Dermis blood vessel endothelial cell (primary cell): ENCODE measurements at places on chromosomes 1 and 21. TPM values are rescaled to one million over a fixed set of nuclear protein-coding genes. Genes with fewer than 3 reads are reported as not detected.

Gene PTGS2
- total RNA-seq, result 15.0 and 17.2 TPM in 2 replicates

- no peak for DNase-seq
Measured at GRCh38 chr21:41444703-41445464, 18.8 kb downstream of the MX1 start.

Gene RXFP4
- 0.19 TPM in 1 of 2 replicates, not detected in the other for total RNA-seq

GRCh38 chr1:47696737-47697441 is 259.0 kb downstream of the FOXD2 start:
- DNase-seq, result peak; percentile 21

Gene MROH7
- 0.17 TPM in 1 of 2 replicates, not detected in the other for total RNA-seq

GRCh38 chr1:107018445-107018844 is 38.0 kb upstream of the PRMT6 start:
- DNase-seq, result no peak

- DNase-seq, result no peak
Measured at GRCh38 chr1:185823467-185823866, 89.3 kb downstream of the HMCN1 start.

Gene PIK3CD
- 4.1 and 4.5 TPM in 2 replicates for total RNA-seq

DNA sequence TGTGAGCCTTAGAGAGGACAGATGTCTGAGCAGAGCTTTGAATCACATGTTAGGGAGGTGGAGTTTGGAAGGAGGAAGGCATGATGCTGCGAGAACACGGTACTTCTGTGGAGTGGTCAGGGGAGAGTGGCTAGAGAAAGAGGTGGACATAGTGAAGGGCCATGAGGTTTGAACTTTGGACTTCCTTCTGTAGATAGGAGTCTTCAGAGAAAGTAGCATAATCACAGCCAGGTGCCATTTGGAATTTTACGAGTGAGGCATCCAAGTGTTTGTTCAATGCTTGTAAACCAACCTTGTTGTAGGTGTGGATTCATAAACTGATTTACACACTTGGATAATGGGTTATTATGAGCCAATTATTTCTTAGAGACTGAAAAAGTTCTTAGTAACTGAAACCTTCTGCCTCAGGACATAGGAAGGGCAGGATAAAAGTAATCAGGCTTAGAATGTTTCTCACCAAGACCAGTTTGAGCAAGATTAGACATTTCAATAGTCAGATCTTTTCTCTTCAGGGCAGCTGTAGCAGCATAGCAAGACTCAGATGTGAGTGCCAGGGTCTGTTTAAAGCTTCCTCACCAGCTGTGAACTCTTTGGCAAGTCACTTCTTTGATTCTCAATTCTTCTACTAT is 83.5 kb upstream of the HMCN1 start:
- DNase-seq, result no peak

- DNase-seq, result no peak
Measured at GRCh38 chr1:82836973-82837680, 1036.4 kb downstream of the ADGRL2 start.

- peak; percentile 20 for DNase-seq
Measured at GRCh38 chr1:162631546-162632191, 595 bp upstream of the DDR2 start.

DNA sequence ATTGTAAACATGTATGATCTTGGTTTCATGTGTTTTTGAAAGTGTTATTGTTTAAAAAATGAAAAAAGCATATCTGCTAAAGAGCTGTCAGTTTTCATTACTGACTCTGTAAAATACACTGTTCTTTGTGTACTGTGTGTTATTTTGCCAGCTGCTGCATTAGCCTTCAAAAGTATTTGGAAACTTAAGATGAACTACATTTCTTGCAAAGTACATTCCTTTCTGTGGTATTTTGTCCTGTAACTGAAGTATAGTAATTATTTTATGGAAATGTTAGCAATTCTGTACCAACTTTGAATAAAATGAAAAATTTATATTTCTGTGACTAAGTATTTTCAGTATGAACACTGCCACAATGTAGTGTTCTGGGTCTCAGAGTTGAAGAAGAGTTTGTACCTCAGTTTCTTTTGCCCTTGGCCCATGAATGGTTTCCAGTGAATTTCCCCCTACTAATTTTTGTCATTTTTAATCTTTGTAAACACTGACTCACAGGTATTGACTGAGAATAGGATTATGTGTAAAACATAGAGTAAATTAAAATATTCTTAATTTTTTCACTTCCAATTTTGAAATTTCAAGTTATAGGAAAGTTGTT is 32.7 kb downstream of the MRPS6 start:
- no peak for DNase-seq

DNA sequence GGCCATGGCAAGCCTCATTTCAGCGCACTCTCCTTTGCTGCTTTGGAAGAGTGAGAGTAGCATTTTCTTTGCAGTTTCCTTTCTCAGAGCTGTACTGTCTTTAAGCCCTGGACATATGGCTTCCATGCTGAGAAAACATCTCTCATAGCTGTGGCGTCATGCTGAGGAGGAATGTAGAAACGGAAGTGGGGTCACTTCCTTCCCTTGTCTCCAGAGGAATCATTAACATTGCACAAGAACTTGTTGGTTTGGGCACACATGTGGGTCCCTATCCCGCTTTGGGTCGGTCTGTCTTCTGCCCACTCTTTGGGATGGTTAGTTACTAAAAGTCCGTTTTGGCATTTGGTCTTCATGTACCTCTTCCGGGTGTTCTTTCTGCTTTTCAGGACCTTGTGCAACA is 5.6 kb downstream of the MFN2 start:
- DNase-seq, result peak; percentile 70

DNA sequence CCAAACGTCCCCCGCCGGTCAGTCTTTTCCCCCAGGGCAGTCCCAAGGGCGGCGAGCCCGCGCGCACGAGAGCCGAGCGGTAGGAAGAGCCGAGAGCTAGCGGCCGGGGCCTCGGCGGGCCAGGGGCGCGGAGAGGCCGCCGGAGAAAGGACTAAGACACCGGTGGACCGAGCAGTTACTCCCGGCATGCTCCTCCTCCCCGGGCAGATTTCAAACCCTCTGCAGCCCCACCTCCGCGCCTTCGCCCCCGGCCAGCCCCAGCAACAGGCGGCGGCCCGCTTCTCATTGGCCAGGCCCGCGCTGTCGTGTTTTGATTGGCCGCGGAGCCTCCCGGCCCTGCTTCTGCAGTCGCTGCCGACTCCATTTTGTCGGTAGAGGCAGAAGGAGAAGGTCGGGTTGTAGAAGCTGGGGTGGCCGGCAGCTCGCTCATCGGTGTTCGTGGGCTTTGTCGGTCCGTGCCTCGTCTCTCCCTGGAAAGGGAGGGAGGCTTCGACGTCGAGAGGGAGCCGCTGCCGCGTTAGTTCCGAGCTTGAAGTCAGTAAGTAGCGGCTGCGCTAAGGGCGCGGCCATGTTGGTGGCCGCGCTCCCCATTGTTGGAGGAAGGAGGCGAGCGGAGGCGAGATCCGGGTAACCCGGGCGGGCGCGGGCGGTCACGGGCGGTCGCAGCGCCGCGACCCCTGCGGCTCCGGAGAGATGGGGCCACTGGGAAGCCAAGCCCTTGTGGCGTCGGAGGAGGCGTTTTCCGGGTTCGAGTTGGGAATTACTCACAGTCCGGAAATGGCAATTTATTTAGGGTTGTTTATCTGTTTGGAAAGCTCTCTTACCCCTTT is at the start of gene PNRC2:
Gene PNRC2 (plus strand): TSS at position 368 of the 830 bp plus-strand sequence. CDS start 1,630 bp downstream, outside the sequence.
- peak; percentile 97 for DNase-seq

DNA sequence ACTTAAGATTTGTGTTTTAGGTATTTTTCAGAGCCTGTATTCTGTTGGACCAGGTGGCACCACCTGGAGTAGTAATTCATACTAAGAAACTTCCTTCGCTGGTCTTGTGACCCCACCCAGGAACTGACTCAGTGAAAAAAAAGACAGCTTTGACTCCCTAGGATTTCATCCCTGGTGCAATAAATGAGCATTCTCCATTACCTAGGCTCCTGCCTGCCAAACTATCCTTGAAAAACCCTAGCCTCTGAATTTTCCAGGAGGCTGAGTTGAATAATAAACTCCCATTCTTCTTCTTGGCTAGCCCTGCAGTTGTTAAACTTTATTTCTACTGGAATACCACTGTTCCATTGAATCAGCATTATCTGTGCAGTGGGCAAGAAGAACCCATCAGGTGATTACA is 10.6 kb upstream of the RGS18 start:
- DNase-seq, result no peak

GRCh38 chr1:172001288-172001687 is 160.0 kb downstream of the DNM3 start:
- DNase-seq, result no peak

DNA sequence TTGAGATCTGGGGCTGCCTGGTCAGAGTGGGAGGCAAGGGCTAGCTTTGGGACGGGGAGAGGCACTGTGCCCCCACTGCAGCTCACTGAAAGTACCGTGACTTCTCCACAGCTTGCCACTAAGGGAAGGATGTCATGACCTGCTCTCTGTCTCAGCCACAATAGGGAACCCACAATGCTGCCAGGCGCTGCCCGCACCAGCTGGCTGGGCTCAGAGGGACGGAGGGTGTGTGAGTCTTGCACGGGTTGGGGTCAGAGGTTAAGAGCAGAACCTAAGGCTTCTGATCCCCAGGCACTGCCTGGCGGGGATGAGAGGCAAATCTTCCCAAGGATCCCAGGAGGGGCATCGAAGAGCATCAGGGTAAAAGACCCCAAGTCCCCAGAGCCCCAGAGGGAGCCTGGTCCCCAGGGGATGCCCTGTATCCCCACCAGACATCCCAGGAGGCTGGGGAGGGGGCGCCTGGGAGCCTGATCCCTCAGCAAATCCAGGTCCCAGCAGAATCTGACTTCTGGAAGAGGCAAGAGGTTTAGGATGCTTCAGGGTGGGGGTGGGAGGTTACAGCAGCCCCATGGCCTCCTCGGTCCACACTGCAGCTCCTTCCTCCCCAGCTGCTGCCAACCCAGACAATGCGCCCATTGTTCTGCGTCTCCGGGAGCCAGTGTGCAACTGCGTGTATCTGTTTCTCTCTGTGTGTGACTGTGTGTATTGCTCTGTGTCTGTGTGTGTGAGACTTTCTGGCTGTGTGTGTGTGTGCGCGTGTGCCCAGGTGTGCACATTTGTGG is 2.0 kb upstream of the MARCKSL1 start:
- DNase-seq, result peak; percentile 71

GRCh38 chr1:25004355-25004754 is 74.3 kb upstream of the RUNX3 start:
- no peak for DNase-seq

DNA sequence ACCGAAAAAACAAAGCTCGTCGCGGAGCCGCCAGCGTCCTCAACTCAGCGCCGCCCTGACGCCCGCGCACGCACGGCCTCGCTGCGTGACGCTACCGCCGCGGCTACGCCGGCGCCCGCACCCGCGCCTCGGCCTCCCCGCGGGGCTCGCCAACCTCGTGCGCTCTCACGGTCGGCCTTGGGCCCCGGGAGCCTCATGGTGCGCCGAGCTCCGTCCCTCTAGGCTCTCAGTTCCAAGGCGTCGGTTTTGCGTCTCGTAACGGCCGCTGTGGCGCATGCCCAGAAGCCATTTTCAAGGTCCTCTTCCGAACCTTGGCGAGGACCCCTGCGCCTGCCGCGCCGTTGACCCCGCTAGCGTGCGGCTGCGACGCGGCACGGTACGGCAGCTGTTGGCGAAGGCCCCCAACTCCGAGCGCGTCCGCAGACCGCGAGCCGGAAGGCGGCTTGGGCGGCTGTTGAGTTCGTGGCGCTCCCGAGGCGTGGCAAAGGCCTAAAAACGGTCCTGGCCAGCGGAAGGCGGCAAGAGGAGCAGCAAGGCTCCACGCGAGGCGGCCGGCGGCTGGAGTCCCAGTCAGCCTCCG is at the start of gene HENMT1:
Gene HENMT1 (minus strand): TSS at position 64 of the 580 bp plus-strand sequence. CDS start 1,209 bp downstream, outside the sequence.
- peak; percentile 78 for DNase-seq

Gene SH3D21
- total RNA-seq, result 0.74 and 1.5 TPM in 2 replicates

Gene ZNF683
- total RNA-seq, result not detected in 2 replicates

DNA sequence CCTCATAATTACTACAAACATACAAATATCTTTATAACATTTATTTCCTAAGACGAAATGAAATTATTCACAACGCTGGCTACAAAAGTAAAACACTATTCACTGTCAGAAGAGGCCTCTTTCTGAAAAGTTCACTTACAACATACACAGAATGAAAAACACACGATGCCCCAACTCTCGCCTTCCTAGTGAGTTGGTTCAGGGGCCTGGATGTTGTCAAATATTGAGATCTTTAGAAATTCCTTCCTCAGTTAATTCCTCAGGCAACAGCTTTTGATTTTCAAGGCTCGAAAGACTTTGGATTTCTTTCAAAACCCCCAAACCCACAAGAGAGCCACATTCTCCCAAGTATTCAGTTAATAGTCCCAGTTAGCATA is 14.2 kb upstream of the KCNE1 start:
- DNase-seq, result peak; percentile 36

Gene CA6
- not detected in 2 replicates for total RNA-seq

DNA sequence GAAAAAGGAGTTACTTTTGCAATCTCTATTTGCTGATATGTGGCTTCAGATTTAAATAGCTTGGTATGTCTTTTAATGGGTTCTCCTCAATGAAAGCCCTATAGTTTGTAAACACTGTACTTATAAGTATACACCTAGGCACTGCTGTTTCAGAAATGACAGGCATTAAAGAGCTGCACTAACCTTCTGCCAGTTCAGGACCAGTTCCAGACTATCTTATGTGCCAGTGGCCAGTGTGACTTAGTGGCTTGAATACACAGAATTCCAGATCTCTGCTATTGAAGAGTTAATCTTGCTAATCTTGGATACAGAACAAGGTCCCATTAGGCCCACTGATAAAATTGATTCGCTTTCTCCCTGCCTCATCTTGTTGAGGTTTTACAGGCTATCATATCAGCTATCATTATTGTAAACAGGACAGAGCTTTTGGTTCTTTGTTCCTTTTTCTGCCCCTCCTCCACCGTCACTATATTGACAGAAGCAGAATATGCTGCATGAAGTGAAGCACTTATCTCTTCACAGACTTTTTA is 337.5 kb downstream of the LRRIQ3 start:
- DNase-seq, result no peak

- DNase-seq, result no peak
Measured at GRCh38 chr1:153253693-153254092, 5.8 kb upstream of the LORICRIN start.

- DNase-seq, result no peak
Measured at GRCh38 chr1:89269277-89269676, 3.4 kb downstream of the GBP5 start.

DNA sequence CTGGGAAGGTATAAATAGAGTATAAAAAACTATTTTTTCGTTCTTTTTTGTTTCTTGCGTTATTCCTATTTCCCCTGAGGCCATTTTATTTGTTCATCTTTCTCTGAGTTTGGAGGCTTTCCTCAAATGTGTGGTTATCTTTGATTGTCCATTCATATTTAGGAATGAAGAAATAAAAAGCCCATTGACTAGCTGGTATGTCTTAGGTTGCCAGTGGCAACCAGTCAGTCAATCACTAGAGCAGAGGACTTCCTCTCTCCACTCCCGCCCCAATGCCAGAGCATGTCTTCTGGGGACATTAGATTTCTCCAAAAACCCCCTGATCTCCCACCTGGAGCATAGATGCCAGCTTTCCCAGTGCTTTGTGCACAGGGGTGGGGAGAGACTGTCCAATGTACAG is 20.7 kb upstream of the FOXE3 start:
- DNase-seq, result no peak

DNA sequence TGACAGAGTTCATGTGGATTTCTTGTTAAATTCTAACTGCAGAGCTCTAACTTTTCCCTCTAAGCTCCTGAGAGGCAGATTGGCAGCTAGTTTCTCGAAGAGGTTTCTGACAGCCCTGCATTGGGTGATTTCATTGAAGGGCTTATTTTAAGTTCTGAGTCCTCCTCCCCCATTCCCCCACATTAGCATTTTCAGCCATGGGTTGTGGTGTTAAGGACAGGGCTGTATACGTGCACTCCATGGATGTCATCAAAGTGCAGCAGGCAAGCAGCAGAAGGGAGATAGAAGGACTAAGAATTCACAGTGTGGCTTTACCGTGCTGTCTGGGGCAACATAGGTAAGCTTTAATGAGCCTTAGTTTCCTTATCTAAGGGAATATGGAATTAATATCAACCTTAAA is 19.0 kb downstream of the CRYZ start:
- no peak for DNase-seq
